Activated T-cell treated with anti-CD3 and anti-CD28 coated beads for 48 hours (primary cell): ENCODE measurements at places on chromosomes 11 and 22.

DNA sequence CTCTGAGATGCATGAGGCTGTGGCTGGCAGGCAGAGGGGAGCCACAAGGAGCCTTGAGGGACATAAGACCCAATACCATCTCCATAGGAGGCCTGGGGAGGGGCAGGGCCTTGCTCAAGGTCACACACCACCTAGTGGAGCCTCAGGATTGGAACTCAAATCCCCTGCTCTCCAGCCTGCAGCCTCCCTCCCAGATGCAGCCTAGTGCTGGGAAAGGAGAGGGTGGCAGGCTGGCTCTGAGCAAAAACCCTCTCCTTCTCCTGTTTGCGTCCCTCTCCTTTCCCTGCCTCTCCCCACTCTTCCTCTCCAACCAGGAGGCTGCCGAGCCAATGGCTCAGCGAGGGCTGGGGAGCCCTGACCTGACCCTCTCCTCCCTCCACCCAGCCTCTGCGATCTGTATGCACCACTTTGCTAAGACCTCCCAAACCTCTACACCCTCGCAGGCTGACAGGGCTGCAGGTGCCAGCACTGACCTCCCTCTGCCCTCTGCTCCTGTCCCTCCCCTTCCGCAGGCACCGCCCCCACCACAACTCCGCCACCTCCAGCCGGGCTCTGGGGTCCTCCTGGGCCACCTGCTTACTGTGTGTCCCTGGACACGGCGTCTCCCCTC lies 14.7 kb downstream of the IGLL1 start:
- DNase-seq = no peak

DNA sequence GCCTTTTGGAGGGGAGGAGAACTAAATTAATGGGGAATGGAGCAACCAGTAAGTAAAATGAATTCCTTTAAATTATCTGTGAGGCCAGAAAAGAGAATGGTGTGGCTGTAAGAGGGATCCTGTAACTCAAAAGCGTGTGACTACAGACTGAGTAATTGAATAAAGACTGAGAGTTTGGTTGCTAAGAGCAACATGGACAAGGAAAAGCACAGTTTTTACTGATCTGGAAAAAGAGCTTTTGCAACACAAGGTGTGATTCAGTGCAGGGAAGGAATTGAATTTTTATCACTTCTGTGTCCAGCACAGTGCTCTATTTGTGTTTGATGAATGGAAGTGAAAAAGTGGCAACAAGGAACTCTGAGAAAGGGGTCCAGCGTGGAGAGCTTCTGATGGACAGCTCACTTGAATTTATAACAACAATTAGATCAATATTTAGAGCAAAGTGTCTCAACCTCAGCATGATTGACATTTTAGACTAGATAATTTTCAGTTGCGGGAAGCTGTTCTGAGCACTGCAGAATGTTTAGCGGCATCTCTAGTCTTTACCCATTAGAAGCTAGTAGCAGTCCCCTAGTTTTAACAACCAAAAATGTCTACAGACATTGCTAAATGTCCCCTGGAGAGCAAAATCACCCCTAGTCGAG lies 202.8 kb upstream of the BDNF start:
- DNase-seq = no peak

DNA sequence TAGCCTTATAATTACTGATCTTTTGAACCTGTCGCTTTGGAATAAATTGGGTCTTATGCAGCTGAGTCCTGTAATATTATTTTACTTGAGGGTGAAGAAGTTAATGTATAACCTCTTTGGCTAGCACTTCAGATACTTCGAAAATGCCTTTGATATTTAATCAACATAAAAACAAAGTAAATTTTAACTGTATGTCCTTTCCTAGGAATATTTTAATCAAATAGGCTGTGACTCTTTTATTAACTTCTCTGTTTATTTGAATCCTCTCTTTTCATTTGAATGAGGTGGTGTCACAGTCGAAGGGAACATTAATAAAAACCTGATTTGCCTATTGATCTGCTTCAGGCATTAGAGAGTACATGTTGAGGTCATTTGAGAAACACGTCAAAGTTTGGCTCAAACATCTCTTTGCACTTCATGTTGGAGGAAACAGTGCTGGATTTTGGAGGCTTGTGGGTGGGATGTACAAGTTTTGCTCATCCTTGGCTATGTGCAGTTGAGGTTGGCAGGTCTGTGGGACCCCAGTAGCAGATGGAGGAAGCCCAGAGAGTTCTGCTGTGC lies 143.6 kb downstream of the NCAM1 start:
- DNase-seq = no peak

- peak; percentile 28 for DNase-seq
Measured at GRCh38 chr11:69801513-69802335, 17.5 kb downstream of the FGF3 start.

- DNase-seq = no peak
Measured at GRCh38 chr11:57658023-57658361, 430 bp downstream of the CLP1 start.

GRCh38 chr11:111379602-111380136 lies 594 bp upstream of the POU2AF1 start:
- peak; percentile 11 for DNase-seq

DNA sequence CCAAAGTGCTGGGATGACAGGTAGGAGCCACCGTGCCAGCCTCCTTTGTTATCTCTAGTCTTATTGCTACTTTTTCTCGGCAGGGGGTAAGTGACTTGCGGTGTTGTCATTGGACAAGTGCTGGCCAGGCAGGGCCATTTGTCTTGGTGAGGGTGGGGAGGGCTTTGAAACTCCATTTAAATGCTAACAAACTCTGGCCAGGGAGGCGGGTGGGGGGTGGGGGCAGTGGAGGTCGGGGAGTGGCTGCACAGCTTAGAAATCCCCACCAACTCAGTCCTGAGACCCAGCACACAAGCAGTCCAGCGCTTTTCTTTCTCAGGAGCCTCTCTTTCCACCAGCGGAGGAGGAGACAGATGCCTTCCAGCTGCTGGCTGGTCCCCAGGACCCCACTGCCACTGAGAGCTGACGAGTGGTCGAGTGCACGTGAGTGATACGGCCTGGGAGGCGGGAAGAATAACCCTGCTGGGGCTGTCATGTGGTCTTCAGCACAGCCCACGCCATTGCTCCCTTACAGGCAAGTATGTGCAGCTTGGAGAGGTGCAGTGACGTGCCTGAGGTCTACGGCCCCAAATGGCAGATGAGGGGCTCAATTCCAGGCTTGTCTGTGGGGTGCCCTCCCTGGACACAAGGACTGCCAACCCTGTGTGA lies 24.2 kb upstream of the OSBPL5 start:
- DNase-seq = no peak

DNA sequence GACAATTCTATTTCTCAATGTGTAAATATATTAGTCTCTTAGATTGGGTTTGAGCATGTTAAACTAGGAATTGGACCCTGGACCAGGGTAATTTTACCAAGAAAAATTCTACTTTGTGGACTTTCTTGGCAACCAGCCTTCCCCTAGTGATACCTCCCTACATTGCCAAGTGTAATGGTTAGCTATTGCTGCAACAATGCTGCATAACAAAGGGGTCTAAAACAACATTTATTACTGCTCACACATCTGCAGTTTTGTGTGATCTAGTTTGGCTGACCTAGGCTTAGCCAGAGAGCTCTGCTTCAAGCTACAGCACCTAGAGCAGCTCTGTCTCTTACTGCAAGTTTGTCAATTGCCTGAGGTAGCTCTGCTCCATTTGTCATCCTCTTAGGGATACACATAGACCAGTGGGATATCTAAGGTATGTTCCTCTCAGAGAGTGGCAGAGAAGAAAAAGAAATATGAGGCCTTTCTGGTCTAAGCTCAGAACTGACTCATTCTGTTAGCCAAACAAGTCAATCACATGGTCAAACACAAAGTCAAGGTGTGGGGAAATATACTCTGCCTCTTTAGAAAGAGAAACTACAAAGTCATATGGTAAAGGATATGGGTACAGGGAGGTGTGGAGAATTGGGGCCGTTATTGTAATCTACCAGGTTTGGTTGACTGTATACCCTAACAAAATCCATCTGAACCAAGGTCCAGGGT lies 2.0 kb upstream of the LAYN start:
- no peak for DNase-seq
